GM23338 (cell line): ENCODE measurements at places on chromosomes 4 and X. TPM values are rescaled to one million over a fixed set of nuclear protein-coding genes. Genes with fewer than 3 reads are reported as not detected.

Gene GABRE
- polyA plus RNA-seq: 4.9 and 6.0 TPM in 2 replicates

Gene RIPPLY1
- polyA plus RNA-seq: not detected in 2 replicates

Gene REELD1
- 0.19 TPM in 1 of 2 replicates, not detected in the other for polyA plus RNA-seq

Gene MTM1
- 2.2 and 3.2 TPM in 2 replicates for polyA plus RNA-seq

Gene FAM200B
- 77.4 and 88.0 TPM in 2 replicates for polyA plus RNA-seq

Gene ADRA2C
- polyA plus RNA-seq: 3.0 and 4.1 TPM in 2 replicates

Gene MAGEB10
- not detected in 2 replicates for polyA plus RNA-seq

Gene GPR82
- polyA plus RNA-seq: 0.32 and 0.35 TPM in 2 replicates

Gene PPP2R2C
- polyA plus RNA-seq: 0.77 and 1.3 TPM in 2 replicates

Gene CACNA1F
- polyA plus RNA-seq: 0.23 and 0.44 TPM in 2 replicates

Gene IL3RA
- 0.78 and 0.86 TPM in 2 replicates for polyA plus RNA-seq

Gene NOA1
- 14.3 and 15.1 TPM in 2 replicates for polyA plus RNA-seq

Gene TCEANC
- polyA plus RNA-seq: 0.89 and 1.2 TPM in 2 replicates

Gene UVSSA
- polyA plus RNA-seq: 5.9 and 6.5 TPM in 2 replicates

Gene PUDP
- 16.1 and 17.2 TPM in 2 replicates for polyA plus RNA-seq

Gene PABPC5
- polyA plus RNA-seq: 1.8 and 2.8 TPM in 2 replicates

Gene ANTXR2
- polyA plus RNA-seq: 1.3 and 2.0 TPM in 2 replicates

Gene SEC24D
- polyA plus RNA-seq: 33.2 and 37.6 TPM in 2 replicates

Gene MAP9
- polyA plus RNA-seq: 24.8 and 33.7 TPM in 2 replicates

Gene AFM
- polyA plus RNA-seq: not detected in 2 replicates

Gene ANKRD37
- 4.9 and 5.0 TPM in 2 replicates for polyA plus RNA-seq

Gene MCF2
- 0.78 and 1.4 TPM in 2 replicates for polyA plus RNA-seq

Gene TLR1
- not detected in 2 replicates for polyA plus RNA-seq

Gene STATH
- not detected in 2 replicates for polyA plus RNA-seq

Gene NHS
- 1.8 and 2.1 TPM in 2 replicates for polyA plus RNA-seq

Gene PCDH18
- 17.3 and 19.5 TPM in 2 replicates for polyA plus RNA-seq

Gene PDLIM5
- 45.2 and 49.1 TPM in 2 replicates for polyA plus RNA-seq

Gene GAGE12C
- polyA plus RNA-seq: not detected in 2 replicates

Gene SPANXC
- not detected in 2 replicates for polyA plus RNA-seq

Gene SLC25A43
- polyA plus RNA-seq: 7.1 and 8.7 TPM in 2 replicates

Gene GABRQ
- 2.1 and 2.2 TPM in 2 replicates for polyA plus RNA-seq

Gene BANK1
- 0.49 and 0.86 TPM in 2 replicates for polyA plus RNA-seq

Gene ABCG2
- 1.5 and 2.2 TPM in 2 replicates for polyA plus RNA-seq

Gene OCIAD2
- polyA plus RNA-seq: 285 and 317 TPM in 2 replicates

Gene SASH3
- polyA plus RNA-seq: 0.18 and 0.26 TPM in 2 replicates

Gene SSX4B
- polyA plus RNA-seq: 0.47 and 0.48 TPM in 2 replicates

Gene PFKFB1
- not detected in 2 replicates for polyA plus RNA-seq

Gene GAGE1
- polyA plus RNA-seq: 0.68 TPM in 1 of 2 replicates, not detected in the other

Gene NIPAL1
- polyA plus RNA-seq: 4.5 and 5.3 TPM in 2 replicates

Gene NHSL2
- polyA plus RNA-seq: 3.7 and 4.7 TPM in 2 replicates

Gene ASMT
- polyA plus RNA-seq: 0.53 and 1.0 TPM in 2 replicates

Gene PLXNB3
- 0.30 and 0.70 TPM in 2 replicates for polyA plus RNA-seq

Gene RHOXF2
- polyA plus RNA-seq: 0.27 and 0.66 TPM in 2 replicates

Gene USP26
- polyA plus RNA-seq: not detected in 2 replicates

Gene PRICKLE3
- 4.7 and 5.2 TPM in 2 replicates for polyA plus RNA-seq

Gene FAM9A
- not detected in 2 replicates for polyA plus RNA-seq

Gene STBD1
- polyA plus RNA-seq: 1.5 and 2.0 TPM in 2 replicates

Gene HMGN5
- 144 and 155 TPM in 2 replicates for polyA plus RNA-seq

Gene CRLF2
- not detected in 2 replicates for polyA plus RNA-seq

Gene USP17L27
- polyA plus RNA-seq: not detected in 2 replicates

Gene KLHL4
- polyA plus RNA-seq: 1.8 and 2.0 TPM in 2 replicates

Gene SULT1E1
- not detected in 2 replicates for polyA plus RNA-seq

Gene SOD3
- polyA plus RNA-seq: 7.5 and 8.9 TPM in 2 replicates

Gene C4orf36
- 0.97 and 1.6 TPM in 2 replicates for polyA plus RNA-seq

Gene GRPEL1
- 108 and 112 TPM in 2 replicates for polyA plus RNA-seq

Gene SSX2B
- polyA plus RNA-seq: not detected in 2 replicates
